ENCODE measurements at places on chromosomes 12 and 14.

- DNase-seq: peak; percentile 70
These were observed 895 bp upstream of the CCDC88C start for GRCh38 chr14:91418387-91419043.

- no peak for DNase-seq
These were observed 7.2 kb downstream of the DTD2 start for GRCh38 chr14:31449971-31450610.

- no peak for DNase-seq
These were observed 543.1 kb downstream of the LRFN5 start for GRCh38 chr14:42149609-42150261.

DNA sequence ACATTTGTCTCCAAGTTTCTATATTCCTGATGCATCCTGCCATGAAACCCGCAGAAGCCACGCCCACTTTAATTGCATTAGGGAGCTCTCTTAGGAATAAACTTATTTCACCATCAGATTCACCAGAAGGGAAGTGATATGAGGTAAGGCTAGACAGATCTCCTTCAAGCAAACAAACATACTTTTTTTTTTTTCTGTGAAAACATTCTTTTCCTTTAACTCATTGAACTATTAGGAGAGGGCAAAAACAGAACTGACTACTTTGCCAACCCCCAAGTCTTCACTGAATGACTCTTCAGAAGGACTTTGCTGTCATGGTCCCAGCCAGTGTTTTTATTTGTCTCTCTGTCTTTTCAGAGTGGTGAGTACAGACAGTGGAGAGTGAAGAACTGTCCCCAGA is 48.4 kb downstream of the GTF2A1 start:
- no peak for DNase-seq

GRCh38 chr12:47882781-47883546 is 21.8 kb downstream of the VDR start:
- DNase-seq: no peak

- DNase-seq: no peak
These were observed at the start of gene BDKRB2 for GRCh38 chr14:96204151-96205058. Gene BDKRB2 (plus strand): TSS chr14:96204839. CDS start chr14:96237108, 32,269 bp downstream.

DNA sequence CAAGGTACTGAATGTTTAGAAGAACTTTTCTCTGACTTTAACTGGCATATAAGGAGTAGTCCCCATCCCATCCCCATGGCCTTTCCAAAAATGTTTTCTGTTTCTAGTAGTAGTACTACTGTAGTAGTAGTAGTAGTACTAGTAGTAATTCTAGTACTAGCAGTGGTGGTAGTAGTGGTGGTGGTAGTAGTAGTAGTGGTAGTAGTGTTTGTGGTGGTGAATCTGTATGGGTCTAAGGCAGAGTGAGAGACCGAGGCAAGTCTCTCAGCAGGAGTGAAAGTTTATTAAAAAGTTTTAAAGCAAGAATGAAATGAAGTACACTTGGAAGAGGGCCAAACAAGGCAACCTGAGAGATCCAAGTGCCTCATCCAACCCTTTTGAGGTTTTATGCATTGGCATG is 58.6 kb downstream of the FOXN4 start:
- DNase-seq: no peak

- DNase-seq: no peak
These were observed 221.7 kb downstream of the BCL11B start for GRCh38 chr14:99050309-99050708.
